ENCODE measurements at places on chromosomes 3 and 15.

GRCh38 chr3:79690072-79690471, 77.7 kb downstream of the ROBO1 start:
- DNase-seq, result no peak

DNA sequence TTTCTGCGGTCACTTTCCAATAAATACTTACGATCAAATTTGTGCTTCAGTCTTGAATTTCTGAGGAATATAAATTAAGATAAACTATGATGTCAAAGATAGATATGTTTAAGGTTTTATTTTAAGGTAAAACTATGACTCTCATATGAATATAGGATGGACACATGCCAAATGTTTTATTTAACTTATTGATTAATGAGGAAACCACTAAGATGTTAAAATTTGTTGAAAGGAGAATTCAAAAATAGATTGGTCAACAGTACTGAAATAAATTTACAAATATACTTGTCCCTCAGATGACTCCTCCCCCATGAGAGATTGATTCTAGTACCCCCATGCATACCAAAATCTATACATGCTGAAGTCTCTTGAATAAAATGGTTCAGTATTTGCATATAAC, 319.7 kb upstream of the KCNH8 start:
- no peak for DNase-seq

DNA sequence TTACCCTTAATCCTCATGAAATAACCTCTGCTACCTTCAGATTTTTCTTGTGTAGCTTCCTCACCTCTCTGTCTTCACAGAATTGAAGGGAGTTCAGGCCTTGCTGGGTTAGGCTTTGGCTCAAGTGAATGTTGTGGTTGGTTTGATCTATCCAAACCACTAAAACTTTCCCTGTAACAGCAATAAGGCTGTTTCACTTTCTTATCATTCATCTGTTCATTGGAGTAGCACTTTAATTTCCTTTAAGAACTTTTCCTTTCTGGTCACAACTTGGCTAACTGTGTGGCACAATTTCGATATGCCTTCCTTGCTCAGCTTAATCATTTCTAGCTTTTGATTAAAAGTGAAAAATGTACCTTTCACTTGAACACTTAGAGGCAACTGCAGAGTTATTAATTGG, 129.8 kb downstream of the NR1I2 start:
- DNase-seq, result no peak

DNA sequence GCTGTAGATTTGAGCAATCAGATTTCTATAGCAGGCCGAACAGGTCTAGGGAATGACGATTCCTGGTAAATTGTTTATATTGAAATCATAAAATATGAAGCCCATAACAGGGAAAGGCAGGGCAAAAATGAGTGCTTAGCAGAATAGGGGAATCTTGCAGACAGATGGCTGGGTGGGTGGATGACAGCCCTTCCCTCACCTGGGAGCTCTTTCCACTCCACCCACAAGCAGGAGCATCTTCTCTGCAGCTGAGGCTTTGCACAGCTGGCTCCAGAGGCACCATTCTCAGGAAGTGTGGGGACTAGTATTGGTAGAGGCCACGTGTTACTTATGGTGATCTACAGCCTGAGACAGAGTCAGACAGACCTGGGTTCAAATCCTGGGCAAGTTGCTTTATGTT, 55.9 kb upstream of the SYN2 start:
- DNase-seq, result no peak

- no peak for DNase-seq
Measured at GRCh38 chr15:70504299-70504951, 258.9 kb downstream of the UACA start.

DNA sequence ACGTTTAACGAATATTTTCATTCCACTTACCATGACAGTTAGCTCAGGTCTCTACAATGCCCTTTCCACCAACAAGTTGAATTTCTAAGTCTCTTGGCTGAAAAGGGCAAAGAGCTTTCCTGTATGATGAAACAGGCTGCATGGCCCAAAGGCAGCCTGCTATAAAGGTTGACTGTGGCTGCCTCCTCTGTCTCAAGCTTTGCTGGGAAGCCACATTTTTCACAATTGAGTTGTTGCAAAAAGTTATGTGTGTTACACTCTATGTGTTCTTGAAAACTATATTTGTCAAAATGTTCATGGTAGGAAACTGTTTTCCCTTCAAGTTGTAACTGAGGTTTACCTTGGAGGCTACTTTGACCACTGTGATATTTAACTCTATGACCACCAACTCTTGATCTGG, 49.5 kb downstream of the DZIP1L start:
- DNase-seq, result no peak

GRCh38 chr3:52551118-52551517, 14.7 kb downstream of the UQCC5 start:
- no peak for DNase-seq

DNA sequence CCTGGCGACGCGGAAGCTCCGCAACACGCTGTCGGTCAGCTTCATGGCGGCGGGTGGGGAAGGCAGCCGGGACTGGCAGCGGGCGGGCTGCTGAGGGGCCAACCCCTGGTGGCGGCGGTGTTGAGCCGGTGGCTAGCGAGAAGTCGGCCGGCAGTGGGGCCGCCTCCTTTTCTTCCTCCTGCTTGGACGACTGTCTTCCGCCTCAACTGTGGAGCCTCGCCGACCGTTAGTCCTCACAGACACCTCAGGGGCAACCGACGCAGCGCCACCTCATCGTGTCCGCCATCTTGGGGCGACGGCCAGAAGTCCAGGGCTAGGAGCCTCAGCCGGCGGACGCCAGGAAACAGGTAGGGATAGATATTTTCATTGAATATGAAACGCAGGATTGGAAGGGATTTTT, 875.1 kb downstream of the NSUN3 start:
- DNase-seq, result no peak

GRCh38 chr15:101153801-101154656, 97.8 kb downstream of the CHSY1 start:
- no peak for DNase-seq

DNA sequence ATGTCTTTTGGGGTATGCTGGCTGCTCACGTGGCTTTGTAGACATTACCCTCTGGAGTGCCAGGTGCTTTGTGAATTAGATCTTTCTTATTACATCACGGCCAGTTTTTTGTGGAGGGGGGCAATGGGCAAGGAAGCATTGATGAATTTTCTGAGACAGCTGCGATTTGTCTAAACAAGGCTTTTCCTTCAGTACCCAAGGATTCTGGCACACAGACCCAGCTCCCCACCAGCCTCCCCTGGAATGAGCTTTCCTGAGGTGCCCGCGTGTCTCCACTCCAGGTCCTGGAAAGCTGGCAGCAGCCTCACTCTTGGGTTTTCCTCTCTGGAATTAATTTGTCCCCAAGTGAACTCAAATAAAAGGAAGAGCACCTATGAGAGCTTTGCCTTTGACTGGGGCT, 157.6 kb upstream of the CTDSPL start:
- no peak for DNase-seq

GRCh38 chr3:150870406-150870805, 34.8 kb downstream of the MINDY4B start:
- no peak for DNase-seq

DNA sequence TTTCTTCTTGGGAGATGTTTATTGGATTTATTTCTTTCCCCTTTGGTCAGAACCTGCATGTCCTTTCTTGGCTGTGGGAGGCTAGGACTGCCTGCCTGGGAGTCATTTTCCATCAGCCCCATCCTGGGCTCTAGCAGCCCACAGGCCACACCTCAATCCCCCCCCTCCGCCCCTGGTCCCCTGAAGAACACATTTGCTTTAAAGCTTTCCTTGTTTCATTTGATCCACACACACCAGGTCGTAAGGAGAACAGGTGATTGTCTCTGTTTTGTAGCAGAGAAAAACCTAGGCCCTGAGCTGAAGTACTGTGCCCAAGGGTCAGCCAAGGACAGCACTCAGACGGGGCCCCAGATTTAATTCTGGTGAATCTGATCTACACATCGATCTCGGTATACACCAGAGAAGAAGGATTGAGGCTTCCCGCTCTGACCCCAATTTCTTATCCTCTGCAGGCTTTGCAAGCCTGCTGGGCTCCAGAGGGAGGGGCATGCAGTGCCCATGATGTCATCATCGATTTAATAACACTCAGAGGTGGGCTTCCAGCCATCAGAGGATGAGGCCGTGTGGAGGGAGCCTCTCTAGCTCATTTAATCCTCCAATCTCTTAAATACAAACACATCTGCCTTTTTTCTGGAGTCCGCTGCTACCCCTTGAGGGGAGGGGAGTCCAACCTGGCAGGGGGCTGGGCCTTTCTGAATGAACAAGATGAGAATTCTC, 1.7 kb upstream of the CLN6 start:
- DNase-seq, result no peak

DNA sequence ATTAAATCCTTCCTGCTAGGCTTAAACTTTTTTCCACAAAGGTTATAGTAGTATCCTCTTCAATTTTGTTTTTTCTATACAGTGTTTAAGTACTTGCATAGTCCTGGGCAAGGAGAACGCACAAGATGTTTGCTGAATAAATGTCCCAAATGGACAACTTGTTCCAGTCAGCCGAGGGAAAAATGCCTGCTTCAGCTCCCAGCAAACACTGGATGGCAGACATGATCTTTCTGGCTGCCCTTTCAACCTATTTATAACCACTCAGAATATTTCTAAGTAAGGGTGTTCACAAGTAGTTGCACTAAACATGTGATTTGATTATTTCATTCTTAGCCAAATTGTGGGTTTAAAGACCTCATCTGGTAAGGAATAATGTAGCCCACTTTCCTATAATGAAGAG, 29.8 kb downstream of the GNB4 start:
- no peak for DNase-seq

DNA sequence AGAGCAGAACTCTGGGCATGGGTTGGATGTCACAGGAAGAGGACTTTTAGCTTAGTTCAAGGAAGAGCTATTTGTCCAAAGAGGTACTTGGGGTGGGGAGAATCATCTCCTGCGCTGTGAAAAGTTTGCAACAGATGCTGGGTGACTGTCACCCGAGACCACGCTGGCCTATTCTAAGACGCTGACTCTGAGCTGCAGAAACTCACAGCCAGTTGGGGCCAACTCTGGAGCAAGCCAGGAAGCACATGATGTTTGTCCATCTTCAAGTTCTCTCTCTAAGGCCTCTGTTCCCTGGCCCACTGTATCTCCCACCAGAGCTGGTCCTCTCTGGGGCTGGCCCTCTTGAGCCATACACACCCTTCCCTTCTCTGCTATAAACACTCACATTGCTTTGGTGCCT, 17.9 kb upstream of the CDCP1 start:
- no peak for DNase-seq

DNA sequence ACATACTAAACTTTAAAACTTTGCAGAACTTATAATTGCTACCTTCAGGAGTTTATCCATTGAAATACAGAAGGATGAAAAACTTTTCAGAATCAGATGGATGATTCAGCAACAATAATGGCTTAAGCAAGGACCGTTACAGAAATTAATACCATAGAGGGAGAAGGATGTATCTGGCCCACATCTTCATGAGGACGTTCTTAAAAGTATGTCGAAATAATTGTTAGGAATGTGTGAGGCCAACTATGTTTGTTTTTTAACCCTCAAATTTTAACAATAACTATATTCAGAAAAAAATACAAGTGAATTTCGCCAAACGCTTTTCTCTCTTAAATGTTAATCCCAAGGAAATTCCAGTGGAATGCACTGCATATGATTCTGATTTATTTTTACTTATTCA, 105.2 kb upstream of the EPHA3 start:
- DNase-seq, result no peak

GRCh38 chr3:172808969-172809546, 58.5 kb downstream of the ECT2 start:
- no peak for DNase-seq

GRCh38 chr3:67706934-67707333, 52.5 kb upstream of the SUCLG2 start:
- no peak for DNase-seq

DNA sequence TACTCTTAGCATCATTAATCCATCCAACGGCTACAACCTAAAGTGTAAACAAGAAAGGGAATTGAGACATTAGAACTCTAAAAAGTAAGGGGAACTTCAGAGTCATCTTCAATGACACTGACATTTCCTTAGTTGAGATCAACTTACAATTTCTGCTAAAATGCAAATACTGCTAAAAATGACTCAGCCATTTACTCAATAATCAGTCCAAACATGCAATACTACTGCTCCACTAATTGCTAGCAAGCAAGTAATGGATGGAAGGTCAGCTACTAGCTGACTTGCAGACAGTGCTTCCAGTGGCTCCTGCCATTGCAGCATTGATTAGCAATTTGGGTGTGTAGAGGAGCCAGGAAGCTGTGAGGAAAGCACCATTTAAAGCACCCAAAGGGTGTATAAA, 28.4 kb downstream of the CD200R1L start:
- no peak for DNase-seq

GRCh38 chr3:134378384-134378783, 4.1 kb upstream of the AMOTL2 start:
- no peak for DNase-seq

GRCh38 chr3:73350996-73351395, 273.7 kb downstream of the PDZRN3 start:
- DNase-seq, result no peak
